Stimulated activated CD4-positive, alpha-beta T cell treated with anti-CD3 and anti-CD28 coated beads, Interleukin-12 subunit alpha, Interleukin-12 subunit beta, amount 100 ng/mL, for 48 hours (primary cell): ENCODE measurements at places on chromosomes 7 and 10.

DNA sequence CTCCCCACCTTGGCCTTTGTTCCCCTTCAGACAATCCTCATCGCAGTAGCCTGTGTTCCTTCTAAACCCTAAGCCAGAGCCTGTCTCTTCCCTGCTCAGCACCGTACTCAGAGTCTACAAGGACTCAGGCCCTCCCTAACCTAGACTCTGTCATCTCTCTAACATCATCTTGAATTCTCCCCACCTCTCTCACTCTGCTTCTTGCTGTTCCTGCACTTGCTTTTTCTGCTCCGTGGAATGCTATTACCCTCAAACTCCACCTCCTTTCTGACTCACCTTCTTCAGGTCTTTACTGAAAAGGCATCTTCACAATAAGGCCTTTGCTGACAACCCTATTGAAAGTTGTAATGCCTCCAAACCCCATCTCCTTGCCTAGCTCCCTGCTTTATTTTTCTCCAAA is 141.0 kb downstream of the DKK1 start:
- no peak for DNase-seq

- no peak for DNase-seq
These were observed 2.1 kb downstream of the ITIH5 start for GRCh38 chr10:7664707-7665106.

DNA sequence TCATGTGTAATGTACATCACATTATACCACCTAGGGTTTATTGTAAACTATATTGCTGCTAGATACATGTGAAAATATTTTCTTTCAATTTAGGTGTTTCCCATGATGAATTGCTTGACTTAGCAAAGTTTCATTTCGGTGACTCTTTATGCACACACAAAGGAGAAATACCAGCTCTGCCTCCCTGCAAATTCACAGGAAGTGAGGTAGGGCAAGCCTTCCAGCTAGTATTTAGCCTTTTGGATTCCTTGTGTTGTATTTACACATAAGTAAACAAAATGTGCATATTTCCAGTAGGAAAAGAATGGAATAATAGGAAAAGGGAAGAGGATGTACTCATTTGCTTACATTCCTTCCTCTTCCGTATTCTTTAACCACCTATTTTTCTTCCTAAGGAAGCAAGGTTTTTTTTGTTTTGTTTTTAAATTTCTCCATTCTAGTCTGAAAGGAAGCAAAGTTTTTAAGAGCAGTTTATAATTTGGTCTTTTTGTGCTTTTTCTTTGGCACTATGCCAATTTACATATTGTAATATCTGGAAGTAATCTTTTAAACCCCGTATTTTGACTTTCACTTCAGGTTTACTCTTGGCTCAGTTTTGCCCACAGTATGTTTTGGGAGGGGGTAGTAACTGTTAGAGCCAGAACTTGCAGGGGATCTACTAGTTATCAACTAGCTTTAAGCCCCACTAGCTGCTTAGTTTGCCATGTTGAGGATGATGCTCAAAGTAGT is 10.4 kb downstream of the PMPCB start:
- no peak for DNase-seq

GRCh38 chr7:138900035-138900828 is 81.0 kb downstream of the KIAA1549 start:
- DNase-seq: no peak

DNA sequence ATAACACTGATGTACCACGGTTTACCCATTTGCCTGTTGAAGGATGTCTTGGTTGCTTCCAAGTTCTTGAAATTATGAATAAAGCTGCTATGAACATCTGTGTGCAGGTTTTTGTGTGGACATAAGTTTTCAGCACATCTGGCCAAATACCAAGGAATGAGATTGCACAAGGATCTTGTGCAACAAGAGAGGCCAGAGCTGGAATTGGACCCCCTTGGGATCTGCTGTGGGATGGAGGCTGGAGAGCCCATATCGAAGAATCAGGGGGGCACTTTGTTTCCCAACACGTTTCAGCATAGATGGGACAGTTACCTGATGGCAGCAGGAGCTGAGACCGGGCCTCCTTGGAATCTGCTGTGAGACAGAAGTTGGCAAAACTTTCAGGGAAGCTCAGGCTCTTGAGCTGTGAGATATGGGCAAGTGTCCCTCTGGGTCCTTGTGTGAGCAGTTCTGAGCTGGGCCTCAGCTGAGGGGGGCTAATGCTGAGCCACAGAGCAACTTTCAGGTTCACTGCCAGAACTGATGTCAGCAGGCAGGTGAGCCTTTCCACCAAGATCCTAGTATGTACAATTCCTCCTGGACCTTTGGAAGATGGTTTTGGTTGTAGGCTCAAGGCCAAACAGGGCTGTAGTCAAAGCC is 115.2 kb upstream of the RAB18 start:
- DNase-seq: no peak

GRCh38 chr10:14131261-14131960 is 199.3 kb downstream of the FRMD4A start:
- no peak for DNase-seq

DNA sequence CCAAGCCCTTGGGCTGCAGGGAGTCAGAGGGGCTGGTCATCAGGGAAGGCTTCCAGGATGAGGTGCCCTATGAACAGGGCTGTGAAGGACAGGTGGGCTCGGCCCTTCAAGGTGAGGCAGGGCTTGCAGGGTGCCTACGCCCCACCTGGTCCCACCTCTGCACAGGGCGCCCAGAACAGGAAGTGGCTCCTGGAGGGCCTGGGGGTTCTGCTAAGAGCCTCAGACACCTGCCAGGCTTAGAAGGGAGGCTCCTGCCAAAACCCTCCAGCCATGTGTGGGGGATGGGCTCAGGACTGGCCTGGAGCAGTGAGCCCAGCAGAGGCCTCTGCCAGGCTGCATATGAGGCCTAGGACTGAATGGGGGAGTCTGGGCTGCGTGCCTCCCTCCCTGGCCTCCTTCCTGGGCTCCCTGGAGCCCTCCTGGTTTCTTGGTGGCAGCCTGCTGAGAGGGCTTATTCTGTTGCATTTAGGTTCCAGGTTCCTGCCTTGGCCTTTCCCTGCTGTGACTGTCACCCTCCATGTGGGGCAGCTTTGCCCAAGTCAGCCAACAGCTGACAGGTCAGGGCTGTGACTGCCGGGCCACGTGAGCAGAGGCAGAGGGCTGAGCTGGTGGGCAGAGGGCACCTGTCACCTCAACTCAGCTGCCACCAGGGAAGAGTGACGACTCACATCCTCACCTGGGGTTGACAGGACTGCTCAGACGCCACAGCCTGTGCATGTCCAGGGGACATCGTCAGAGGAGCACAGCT is 45.2 kb upstream of the MSMB start:
- DNase-seq: no peak
